ENCODE measurements at places on chromosomes 2 and 18. TPM values are rescaled to one million over a fixed set of nuclear protein-coding genes. Genes with fewer than 3 reads are reported as not detected.
A peak's percentile ranks its signal among the peaks of the same experiment; 100 is the strongest.

The ANKRD36B gene
- total RNA-seq: 49.8 TPM

- DNase-seq: no peak
Measured at GRCh38 chr18:49709347-49709690, 104.0 kb downstream of the ACAA2 start.

DNA sequence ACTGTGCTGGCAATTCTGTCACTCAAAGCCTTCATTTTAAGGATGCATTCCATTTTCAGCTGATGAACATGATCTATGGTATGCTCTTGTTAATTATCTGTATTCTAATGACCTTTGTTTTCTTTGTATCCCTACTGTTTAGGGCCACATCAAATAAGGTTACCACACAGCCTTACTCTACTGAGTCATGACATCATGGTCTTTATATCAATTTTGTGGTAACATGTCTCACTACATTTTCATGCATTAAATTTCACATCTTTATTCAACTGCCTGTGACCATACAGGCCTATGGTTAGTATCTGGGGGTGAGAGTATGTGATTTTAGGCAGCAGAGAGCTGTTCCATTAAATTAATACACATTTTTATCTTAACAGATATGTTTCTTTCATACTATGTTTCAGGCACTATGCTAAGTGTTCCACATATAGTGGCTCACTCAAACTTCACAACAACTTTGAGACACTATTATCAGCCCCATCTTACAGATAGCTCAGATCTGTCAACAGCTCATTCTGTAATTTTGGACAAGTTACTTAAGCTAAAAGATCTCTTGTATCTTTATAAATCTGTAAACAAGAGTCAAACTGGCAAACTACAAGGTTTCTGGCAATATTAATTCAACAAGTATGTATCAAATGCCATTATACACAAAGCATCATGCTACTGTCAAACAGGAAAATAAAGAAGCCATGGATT, 18.0 kb downstream of the LRPPRC start:
- DNase-seq: no peak

The LAMA1 gene
- 30.1 TPM for total RNA-seq

DNA sequence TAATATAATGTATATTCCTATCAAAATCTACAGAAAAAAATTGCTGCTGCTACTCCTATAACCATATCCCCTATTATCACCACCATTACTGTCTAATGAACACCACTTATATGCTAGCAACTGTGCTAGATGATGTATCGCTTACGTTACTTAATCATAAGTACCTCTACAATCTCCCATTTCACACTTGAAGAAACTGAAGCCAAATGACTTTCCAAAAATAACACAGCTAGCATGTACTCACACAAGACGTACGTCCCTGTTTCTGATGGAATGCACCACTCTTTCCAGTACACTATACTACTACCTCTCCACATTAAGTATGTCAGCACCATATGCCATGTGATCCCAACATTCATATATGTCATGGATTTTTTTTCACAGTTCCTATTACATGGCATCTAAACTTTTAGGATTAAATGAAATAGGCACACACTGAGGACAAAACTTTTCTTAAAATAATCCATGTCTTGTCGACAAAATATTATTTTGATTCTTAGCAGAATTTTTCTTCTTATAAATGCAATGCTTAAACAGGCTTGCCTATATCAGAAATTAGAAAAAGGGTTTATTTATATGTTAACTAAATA, 112.8 kb downstream of the NBAS start:
- DNase-seq: peak; percentile 2

- no peak for DNase-seq
Measured at GRCh38 chr2:19890104-19890503, 11.7 kb downstream of the TTC32 start.

DNA sequence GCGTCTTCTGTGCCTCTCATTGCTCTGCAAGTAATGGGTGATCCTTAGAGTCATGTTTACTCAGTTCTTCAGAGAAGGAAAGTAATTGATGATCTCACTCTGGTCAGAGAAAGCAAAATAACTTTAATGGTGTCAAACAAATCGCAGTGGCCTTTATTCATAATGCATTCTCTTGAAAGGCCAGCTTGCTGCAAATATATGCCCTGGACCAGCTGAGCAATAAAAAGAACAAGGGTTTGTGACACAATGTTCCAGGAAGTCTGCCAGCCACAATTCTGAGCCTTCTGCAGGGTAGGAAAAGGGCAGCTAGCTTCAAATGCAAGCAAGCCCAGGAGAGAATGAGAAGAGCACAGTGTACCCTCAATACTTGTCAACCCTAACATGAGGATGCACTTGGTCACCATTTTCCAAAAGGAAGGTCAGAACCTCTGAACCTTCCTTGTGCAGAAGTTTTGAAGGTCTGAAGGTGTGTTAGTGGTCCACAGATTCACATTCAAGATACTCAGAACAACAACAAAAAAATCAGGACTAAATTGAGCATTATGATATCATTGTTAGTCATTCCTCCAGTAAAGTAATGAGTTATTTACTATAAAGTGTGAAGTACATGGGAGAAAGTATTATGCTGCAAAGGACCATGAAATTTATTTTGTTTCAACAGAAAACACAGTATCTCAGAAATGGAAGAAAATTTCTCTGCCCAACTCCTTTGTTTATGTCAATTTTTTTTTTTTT, 355.6 kb downstream of the PAX3 start:
- DNase-seq: peak; percentile 15

The RND3 gene
- total RNA-seq: 321 TPM

DNA sequence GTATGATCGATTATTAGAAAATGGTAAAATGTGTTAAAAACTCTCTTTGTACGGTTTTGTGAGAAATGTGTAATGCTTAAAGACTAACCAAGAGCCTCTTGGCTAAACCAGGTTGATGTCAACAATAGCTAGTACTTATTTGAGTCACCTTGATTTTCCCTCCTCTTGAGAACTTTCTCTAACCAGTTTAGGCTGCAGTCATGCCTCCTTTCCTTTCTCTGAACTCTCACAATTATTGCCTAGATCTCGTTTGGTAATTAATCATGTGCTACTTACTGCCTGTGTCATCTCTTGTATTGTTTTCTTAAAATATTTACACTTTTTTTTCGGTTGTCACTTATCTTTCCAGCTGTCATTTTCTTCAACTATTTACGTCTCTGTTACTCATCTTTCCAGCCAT, 1.1 kb upstream of the EPC2 start:
- no peak for DNase-seq

The NAT8 gene
- total RNA-seq: not detected

DNA sequence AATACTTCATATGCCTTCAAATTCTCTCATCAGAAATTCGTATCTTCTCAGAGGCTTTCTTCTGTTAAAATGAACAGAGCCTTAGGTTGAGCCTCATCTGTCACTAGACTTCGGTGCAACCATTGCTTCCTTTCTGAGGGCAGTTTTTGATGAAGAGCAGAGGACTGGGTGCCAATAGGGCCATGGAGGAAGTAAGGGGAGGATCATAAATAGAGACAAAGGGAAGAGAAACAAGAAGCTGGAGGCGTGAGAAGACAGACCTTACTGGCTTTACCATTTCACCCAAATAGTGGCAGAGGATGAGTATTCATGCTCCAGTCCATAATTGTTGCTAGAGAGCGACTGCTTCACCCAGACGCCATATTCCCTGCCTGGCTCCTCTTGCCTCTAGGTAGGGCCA, 215.6 kb upstream of the PKDCC start:
- DNase-seq: no peak

The MAP3K19 gene
- not detected for total RNA-seq

GRCh38 chr2:72765997-72766609, 59.7 kb downstream of the EXOC6B start:
- DNase-seq: peak; percentile 86

Data from fibroblast of the aortic adventitia (primary cell).